ENCODE measurements at places on chromosomes 11 and 22.

DNA sequence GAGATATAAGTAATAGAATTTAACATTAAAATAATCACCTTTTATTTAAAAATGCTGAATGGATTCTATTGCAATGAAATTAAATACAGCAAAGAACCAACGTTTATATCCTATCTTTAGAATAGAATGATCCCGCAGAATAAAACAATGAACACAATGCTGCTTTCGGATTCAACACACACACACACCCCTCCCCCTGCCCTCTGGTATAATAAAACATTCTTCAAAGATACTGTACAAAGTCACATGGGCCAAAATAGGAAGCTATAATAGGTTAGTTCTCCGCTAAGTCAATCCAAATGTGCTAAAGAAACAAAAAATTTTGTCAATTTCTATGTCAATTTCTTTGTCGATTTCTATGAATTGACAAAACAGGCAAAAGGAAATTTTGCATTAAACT, 47.1 kb downstream of the TMEM123 start:
- no peak for DNase-seq

DNA sequence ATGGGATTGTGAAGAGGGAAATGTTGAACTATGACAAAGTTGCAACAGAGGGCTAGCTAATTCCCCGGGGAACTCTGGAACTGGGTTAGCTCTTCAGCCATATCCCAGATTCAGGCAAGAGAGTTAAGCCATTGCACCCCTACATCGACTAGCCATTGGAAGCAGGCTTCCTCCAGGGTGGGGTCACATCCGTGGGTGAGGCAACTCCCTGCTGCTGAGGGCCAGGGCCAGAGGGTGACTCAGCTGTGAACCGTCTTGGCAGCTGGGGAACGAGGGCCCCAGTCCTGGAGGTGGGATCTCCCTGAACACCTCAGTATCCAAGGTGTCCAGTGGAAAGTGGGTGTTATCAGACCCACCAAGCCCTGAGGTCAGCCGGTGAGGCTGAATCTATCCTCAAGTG, 41.1 kb downstream of the RPS6KA4 start:
- no peak for DNase-seq

GRCh38 chr11:16788141-16789062, 50.0 kb downstream of the C11orf58 start:
- peak; percentile 86 for DNase-seq

- peak; percentile 84 for DNase-seq
Measured at GRCh38 chr11:45285930-45286632, at the start of gene SYT13. SYT13 (minus strand) TSS chr11:45286341; CDS start chr11:45286207, 134 bp downstream.

- DNase-seq, result no peak
Measured at GRCh38 chr11:21927628-21928027, 265.3 kb upstream of the ANO5 start.

GRCh38 chr11:126479178-126479930, 123.9 kb downstream of the ST3GAL4 start:
- DNase-seq, result no peak

DNA sequence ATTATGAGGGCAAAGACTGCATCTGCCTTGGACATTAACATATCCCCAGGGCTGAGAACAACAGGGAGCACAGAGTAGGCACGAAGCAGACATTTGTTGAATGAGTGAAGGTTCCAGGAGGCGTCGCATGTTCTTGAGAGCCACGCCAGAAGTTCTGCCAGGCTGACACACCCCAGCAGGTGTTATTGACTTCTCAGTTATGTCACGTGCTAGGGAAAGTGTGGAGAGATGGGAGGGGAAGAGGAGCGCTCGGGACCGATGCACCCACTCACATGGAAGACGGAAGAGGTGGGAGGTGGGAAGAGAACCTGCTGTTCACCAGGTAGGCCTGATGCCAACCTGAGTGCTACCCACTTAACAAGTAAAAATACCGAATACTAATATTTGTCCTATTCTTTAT, 232.8 kb downstream of the LARGE1 start:
- DNase-seq, result no peak

All from kidney (tissue), 22 donors.